ENCODE measurements at places on chromosomes 7 and 10.

GRCh38 chr7:44920119-44920518 is 34.8 kb upstream of the PURB start:
- DNase-seq = no peak

- DNase-seq = no peak
Measured at GRCh38 chr10:60142736-60143135, 236.4 kb upstream of the CCDC6 start.

- no peak for DNase-seq
Measured at GRCh38 chr7:3188946-3189345, 112.1 kb upstream of the SDK1 start.

- DNase-seq = no peak
Measured at GRCh38 chr10:5550250-5550545, 25.4 kb downstream of the CALML3 start.

DNA sequence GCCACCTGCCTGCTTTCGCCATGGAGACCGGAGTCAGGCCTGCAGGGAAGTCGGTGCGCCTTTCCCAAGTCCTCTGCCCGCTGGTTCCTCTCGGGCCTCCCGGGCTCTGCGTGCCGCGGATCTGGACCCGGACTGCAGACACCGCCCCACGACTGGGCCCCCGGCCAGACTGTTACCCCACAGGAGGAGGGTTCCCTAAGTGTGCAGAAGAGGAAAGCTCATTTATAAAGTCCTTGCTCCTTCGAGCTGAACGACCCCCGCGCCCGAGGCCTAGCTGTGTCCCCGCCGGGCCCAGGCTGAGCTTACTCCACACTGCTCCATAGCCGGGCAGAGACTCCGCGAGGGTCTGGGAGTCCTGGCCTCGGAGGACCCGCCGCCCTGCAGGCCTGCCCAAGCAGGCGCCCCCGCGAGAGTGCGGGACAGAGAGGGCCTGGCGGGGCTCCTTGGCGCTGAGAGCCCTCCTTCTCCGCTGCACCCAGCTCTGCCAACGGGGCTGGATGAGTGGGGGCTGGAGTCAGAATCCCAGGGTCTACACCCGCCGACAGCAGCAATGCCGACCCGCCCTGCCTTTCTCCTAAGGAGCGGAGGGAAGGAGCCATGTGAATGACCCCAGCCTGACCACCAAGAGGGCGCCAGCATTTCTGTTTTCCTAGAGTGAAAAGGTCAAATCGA is 8.3 kb downstream of the EN2 start:
- no peak for DNase-seq

- no peak for DNase-seq
Measured at GRCh38 chr10:60569681-60570080, 180.0 kb upstream of the ANK3 start.

GRCh38 chr7:26011039-26011696 is 140.8 kb upstream of the NFE2L3 start:
- no peak for DNase-seq

- no peak for DNase-seq
Measured at GRCh38 chr7:135620980-135621850, 41.1 kb upstream of the STMP1 start.

DNA sequence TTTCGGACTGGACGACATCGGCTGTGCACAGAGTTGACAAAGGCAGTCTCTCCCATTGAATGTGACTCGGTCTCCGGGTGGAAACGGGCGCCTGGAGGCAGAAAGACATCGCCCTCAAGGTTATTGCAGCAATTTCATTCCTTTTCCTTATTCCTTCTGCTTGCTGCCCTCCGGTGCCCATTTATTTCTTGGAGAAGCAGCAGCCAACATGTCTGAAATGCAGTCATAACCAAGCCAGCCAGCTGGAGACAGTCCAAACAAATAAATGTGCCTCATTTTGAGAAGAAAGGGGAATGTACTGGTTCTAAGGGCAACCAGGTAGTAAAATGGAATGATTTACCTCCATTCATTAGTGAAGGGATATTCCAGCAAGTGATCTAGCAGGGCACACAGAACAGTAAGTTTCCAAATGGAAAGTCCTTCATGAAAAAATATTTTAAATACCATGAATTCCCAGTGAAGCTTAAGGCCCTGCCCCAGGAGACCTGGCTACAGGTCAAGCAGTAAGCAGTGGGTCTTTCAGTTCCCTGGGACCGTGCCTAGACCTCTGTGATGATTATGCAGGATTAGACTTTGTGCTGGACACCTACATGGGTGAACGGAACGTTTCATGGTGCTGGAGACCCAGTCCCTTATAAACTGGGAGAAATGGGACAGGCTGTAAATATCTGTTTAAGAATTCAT is 86.6 kb downstream of the ABLIM1 start:
- no peak for DNase-seq

DNA sequence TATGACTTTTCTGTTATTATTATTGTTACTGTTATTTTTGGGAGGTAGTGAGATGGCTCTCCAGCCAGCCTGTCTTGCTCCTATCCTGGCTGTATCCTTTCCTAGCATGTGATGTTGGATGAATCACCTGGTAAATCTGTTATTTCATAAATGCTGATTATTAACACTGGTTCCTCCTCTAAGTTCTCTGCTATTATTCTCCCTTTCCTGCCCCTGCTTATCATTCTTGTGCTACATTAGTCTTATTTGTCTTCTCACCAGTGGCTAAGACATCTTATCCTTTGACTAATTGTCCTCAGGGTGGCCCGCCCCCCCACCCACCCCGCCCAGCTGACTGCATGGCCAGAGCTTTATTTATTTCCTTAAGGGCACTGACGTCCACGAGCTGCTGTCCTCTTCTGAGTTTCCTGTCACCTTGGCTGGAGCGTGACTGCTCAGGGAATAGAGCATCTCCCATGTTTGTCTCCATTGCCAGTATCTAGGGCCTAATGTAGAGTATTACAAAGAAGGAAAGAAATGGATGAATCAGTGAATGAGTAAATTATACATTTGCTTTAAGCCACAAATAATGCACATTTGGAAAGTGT is 110.1 kb upstream of the KLF6 start:
- no peak for DNase-seq

DNA sequence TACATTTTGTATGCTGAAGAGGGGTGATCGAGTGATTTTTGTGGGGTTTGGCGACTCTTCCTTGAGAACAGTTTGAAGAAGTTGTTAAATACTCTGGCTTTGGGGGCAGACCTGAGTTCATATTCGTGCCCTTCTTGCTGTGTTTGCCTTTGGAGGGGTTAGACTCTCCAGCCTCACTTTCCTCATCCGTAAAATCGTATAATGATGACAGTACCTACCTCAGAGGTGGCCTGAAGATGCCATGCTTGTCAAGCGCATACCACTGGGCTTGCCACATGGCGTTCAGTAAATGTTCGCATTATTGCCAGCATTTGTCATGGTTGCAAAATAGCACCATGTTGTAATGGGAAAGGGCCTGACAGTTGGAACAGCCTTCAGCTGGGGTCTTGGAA is 1.3 kb downstream of the STK17A start:
- no peak for DNase-seq

DNA sequence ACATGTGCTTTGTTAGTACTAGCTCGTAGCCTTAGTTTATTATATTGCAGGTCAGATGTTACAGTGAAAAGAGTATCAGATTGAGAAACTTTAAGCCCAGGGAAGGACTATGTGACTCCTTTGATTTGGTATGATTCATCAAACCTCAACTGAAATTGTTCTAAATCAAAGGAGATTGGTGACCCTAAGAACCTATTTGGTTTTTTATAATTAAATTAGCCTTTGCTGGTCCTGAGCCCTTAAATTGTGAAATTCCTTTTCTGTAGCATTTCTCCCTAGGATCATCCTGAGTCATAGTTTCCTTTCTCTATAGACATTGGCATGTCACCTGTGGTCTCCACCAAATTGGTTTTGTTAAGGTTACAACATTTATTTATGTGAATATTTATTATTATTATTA is 89.7 kb downstream of the POLR1F start:
- no peak for DNase-seq

GRCh38 chr10:43888586-43888985 is 239.9 kb upstream of the ZNF32 start:
- no peak for DNase-seq

- DNase-seq = no peak
Measured at GRCh38 chr7:117495308-117495707, 15.5 kb downstream of the CFTR start.

DNA sequence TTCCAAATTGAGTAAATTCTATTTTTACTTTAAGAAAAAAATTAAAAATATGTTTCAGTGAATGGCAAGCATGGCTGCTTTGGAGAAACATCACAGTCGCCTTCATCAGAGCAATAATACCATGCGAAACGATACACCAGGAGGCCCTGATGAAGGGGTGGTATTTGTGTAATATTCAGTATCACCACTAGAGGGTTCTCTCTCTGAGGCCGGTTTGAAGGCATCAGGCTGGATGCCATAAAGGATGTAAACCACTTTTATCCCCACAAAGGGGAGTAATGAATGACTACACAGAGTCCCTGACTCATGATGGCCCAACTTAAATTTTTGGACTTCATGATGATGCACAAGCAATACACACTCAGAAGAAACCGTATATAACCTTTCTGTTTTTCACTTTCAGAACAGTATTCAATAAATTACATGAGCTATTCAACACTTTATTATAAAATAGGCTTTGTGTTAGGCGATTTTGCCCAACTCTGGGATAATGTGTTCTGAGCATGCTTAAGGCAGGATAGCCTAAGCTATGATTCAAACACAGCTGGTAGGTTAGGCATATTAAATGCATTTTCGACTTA is 95.5 kb downstream of the PPP1R17 start:
- no peak for DNase-seq

GRCh38 chr7:101625031-101625791 is 3.9 kb downstream of the MYL10 start:
- DNase-seq = peak; percentile 4

- DNase-seq = no peak
Measured at GRCh38 chr10:75836064-75836463, 404.6 kb downstream of the LRMDA start.

DNA sequence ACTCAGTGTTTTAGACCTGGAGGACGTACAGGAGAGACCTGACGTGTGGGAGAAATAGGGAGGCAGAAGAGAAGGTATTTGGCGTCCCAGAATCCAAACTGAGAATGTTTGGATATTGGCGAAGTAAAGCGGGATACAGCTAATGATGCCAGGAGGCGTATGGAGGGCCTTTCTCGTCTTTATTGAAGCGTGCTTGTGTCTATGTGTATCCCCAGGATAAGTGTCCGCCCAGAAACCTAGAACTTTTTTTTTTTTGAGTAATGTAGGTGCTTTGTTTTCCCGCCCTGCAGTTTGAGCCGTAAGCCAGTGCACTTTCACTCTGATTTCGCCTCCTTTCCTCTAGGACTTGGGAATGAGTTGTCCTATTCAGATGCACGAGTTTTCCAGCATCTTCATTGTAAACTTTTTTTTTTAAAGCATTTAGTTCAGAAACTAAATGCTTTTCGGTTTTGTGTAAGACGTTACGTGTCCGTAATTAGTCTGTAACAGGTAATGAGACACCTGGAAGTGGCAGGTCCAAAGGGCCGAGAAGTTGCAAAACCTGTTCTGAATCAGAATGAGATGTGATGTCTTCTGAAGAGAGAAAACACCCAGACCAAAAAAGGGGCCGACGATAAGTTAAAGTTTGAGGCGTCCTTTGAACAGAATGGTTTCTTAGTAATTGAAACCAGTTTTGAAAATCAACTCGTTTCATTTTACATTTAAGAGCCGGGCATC is 746 bp downstream of the ARL5B start:
- DNase-seq = no peak

GRCh38 chr10:108411894-108412293 is 1247.4 kb upstream of the SORCS1 start:
- DNase-seq = no peak

DNA sequence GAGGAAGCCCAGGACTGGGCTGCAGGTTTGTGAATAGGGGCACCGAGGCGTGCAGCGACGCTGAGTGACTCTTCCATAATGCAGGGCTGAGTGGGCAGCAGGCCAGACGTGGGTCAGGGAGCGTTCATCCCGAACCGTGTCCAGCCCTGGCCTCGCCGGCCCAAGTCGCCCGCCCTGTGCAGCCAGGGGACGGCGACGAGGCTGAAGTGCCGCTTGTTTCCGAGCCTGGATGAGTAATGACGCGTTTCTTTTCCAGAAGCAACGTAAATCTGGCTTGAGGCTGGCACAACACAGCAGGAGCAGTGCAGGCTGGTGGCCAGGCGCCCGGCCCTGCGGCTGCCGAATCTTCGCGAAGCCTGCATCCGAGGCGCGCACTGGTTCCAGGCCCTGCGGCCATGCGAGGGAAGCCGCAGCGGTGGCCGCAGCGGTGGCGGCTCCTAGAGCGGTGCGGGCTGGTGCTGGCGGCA is 74.0 kb upstream of the SEC61G start:
- peak; percentile 10 for DNase-seq

DNA sequence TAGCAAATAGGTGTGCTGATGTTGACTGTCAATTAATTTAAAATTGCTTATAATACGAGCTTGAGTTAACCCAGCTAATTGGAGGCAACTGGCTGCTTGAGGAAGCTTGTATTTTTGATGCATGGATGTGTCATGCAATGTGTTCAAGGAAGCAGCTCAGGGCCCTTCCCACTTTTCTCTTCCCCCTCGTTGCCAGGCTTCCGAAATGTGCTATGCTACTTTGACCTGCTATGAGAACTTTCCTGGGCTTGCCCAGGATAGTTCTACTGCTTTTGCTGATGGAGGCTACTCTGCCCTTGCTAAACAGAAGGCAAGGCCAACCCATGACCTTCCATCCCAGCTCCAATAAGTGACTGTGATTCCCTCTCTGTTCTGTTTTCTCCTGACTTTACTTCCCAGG is 24.4 kb downstream of the PLCE1 start:
- no peak for DNase-seq

DNA sequence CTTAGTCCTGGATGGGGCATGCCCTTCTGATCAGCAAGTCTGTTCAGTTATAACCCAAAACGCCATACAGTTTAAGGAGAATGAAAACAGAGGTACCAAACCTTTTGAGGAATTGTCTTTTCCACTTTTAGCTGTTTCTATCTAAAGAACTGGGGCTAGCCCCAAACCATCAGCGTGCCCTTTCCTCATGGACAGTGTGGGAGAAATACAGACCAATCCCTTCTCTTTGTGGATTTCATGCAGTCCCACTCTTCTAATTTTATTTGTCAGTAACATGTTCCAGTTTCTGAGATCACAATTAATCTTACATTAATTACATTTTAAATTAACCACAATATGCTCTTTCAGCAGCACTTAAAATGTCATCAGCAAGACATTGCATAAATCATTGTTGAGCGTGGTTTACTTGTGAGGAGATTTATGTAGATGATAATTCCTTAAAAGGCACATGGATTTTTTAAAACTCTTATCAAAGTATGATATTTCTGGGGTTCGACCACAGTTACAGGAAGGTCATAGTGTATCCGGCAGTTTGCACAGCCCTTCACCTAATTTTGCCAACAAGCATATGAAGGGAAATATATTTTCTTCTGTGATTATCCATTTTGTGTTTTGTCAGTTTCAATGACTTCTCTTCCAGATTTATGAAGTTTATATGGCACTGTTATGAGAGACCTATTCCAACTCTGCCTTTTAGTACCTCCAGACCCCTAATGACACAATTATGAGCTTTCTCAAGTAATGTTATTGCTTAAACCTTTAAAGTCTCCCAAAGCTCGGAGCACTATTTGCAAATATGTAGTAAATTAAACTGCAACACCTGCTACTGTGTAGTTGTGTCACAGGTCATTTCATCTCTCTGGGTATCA is 868.4 kb upstream of the C7orf33 start:
- no peak for DNase-seq

- no peak for DNase-seq
Measured at GRCh38 chr7:8250547-8250946, 11.4 kb downstream of the ICA1 start.

- no peak for DNase-seq
Measured at GRCh38 chr10:99894613-99895012, 112.2 kb downstream of the ABCC2 start.

GRCh38 chr10:35558276-35558675 is 46.9 kb upstream of the GJD4 start:
- DNase-seq = no peak

GRCh38 chr7:129315960-129316359 is 91.1 kb downstream of the AHCYL2 start:
- peak; percentile 27 for DNase-seq

Measured in hypothalamus (tissue), 51 donors.